Adrenal gland (tissue), 19 donors: ENCODE measurements at places on chromosomes 5 and 9.

DNA sequence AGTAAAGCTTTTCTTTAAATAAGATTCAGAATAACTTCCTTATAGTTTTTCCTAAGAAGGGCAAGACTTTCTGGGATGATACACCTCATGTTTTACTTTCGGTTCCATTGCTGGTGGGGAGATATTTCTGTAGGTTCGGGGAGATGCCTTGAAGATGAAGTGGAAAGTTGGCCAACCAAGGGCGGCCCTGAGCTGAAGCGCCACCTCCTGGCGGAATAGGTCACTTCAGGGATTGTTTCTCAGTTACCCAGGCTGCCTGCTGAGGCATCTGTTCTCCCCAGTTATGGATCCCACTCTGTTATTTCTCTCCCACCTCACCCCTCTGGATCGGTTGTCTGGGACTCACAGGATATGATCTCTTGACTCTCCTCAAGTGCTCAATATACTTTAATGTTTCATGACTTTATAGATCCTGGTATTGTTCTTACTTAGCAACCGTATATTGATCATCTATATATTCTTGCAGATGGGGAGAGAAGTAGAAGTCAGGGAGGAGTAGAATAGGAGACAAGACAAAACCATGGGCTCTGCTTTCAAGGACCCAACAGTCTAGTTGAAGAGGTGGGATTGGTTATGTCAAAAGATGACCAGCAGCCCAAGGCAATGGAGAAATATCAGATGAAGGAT, 23.4 kb downstream of the MEGF10 start:
- peak; percentile 74 for DNase-seq

- DNase-seq: no peak
These were observed 21.9 kb upstream of the SPINK14 start for GRCh38 chr5:148146487-148146886.

- peak; percentile 17 for DNase-seq
These were observed 43.1 kb upstream of the TTC39B start for GRCh38 chr9:15349892-15350761.

DNA sequence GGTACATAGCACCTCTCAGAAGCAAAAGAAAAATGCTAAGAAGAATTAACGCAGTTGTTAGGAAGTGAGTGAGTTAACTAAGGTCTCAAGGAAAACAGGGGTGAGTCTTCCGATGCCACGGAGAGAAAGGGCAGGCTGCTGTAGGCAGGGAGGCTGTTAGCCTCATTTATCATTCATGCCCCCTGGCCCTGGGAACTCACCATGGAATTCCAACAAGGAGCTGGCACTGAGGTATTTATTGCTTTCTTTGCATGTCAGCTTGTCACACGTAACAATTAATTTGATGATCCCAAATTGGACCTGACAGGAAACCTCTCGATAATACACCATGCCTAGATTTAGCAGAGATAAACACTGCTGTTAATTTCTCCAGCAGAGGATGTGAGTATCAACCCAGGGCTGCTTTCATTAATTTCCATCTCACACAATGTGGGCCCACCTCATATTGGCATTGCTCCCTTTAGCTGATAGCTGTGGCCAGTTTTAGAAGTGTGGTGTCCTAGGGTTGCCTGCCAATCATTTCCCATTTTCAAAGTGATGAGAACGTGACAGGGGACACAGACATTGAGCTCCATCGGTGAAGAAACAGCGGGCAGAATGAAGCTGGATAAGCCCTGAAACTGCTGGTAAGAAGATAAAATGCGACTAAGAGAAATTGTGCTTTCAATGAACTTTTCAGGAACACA, 45.3 kb downstream of the DAP start:
- DNase-seq: no peak

DNA sequence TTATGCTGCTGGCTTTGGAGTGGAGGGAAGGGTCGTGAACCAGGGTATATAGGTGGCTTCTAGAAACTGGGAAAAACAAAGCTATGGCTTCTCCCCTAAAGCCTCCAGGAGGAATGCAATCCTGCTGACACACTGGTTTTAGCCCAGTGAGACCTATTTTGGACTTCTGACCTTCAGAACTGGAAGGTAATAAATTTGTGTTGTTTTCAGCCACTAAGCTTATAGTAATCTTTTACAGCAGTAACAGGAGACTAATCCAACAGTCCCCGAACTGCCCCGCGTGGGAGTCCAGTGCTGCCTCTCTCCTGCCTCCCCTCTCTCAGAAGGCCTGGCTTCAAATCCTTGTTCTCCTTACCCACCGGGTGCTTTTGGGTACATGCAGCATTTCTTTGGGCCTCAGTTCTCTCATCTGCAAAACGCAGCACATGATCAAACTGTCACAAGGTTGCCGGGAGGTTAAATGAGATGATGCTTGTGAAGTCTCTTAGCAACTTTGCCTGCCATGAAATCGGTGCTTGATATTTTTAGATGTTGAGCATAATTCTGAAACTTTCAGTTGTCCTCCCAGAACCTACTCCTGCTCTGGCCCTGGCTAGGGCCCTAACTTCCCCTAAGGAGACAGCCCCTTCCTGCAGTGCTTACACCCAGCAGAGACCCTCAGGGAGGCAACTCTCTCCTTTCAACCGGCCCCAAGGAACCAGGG, 127.3 kb upstream of the BOD1 start:
- DNase-seq: no peak

- DNase-seq: no peak
These were observed 137.4 kb upstream of the IL12B start for GRCh38 chr5:159467666-159468065.
